ENCODE measurements at places on chromosomes 7 and 10.

GRCh38 chr7:14021069-14021468 lies 31.6 kb upstream of the ETV1 start:
- DNase-seq = peak; percentile 4

- DNase-seq = peak; percentile 37
Measured at GRCh38 chr7:66413379-66414114, 208.4 kb downstream of the TPST1 start.

GRCh38 chr7:25844102-25844870 lies 307.7 kb upstream of the NFE2L3 start:
- peak; percentile 34 for DNase-seq

GRCh38 chr7:30240106-30240800 lies 44.1 kb upstream of the ZNRF2 start:
- peak; percentile 42 for DNase-seq

GRCh38 chr7:69738396-69738951 lies 140.2 kb downstream of the AUTS2 start:
- DNase-seq = peak; percentile 40

DNA sequence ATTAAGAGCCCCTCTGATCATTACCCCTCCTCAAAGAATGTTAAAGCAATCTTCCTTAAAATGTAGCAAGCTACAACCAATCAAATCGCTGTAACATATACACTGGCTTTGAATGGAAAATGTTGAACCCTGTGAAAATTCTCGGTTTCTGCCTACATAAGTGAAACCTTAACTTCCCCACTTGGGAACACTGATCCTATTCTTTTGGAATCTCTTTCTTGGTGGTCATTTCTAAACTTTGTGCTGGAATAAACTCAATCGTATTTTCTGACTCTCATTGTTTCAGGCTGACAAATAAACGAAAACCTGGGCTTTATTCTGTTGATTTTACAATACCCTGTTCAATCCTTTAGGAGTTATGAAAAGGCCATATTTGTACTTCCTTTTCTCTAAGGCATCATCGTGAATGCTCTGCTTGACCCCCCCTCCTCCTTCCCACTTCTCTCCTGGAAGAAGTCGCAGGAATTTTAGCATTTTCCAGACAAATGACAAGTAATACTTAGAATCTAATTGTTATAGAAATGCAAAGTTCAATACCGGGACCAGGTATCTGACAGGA lies 155.1 kb upstream of the FAM13C start:
- no peak for DNase-seq

- DNase-seq = no peak
Measured at GRCh38 chr7:44982535-44982923, 3.7 kb upstream of the MYO1G start.

DNA sequence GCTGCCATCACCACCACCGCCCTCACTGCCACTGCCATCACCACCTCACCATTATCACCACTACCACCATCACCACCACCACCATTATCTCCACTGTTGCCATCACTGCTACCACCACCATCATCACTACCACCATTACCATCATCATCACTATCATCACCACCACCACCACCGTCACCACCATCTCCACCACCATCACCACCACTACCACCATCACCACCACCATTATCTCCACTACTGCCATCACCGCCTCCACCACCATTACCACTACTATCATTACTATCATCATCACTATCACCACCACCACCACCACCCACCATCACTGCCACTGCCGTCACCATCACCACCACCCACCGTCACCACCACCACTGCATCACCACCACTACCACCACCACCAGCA lies 9.9 kb upstream of the COL13A1 start:
- DNase-seq = no peak

DNA sequence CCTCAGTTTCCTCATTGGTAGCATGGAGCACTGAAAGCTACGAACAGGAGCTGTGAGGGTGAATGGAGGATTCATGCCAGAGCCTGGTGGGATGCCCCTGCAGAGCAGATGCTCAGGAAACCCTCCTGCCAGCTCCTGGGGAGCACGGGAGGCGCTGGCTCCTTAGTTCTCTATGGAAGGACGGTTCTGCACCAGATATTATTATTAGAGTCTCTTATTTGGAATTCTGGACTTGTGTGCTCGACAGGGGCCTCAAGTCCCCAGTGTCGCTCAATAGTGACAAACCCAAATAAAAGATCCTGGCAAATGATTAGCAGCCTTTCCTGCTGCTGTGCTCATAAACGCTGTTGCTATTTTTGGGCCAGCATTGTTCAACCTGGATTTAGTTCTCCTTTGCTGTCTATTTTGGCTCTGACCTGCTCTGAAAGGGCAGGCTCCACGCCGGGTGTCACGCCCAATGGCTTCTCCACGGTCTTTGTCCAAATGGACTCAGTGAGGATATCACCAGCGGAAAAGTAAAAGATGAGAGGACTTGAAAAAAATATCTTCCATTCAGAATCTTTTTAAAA lies 23.0 kb upstream of the KLF6 start:
- no peak for DNase-seq
